ENCODE measurements at places on chromosomes 7 and 10. TPM values are rescaled to one million over a fixed set of nuclear protein-coding genes. Genes with fewer than 3 reads are reported as not detected.

DNA sequence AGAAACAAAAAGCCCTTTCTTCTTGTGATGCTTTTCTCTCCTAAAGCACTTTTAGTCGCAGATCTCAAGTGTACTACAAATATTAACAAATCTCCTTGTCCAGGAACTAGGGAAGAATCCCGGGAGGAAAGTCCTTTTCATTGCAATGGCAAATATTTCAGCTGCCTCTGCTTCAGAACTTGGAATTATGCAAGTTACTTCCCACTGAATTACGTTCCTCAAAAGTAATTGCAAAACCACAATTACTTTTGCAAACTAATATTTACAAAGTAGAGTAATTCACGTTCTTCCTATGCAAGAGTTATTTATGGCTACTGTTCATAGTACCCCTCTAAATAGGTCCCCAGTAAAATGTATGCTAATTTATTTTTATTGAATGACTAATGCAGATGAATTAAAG is 14.5 kb downstream of the PRKCQ start:
- H3K36me3 ChIP-seq, result peaks cover 10% of the 10 kb centered on the region
- no peak for DNase-seq
- H3K27ac ChIP-seq, result no peak overlapping the region
- no peak overlapping the region for H3K4me3 ChIP-seq

The UCN3 gene
- not detected for total RNA-seq

DNA sequence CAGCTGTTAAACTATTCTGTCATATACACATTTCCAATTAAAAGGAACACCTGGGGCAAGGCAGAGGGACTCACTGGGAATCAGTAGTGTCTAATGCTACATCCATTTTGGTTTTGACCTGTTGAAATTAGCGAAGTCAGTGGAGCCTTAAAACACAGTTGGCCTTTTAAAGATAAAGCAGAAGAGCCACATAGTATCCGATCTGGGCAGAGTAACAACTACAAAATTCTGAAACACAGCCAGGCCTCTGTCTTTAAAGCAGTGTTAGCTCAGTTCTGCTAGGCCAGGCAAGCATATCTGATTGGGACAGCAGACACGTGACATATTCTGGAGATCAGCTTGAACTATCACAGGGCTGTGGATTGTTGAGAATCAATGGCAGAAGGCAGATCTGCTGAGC is 117.5 kb upstream of the WNT16 start:
- H3K27ac ChIP-seq, result no peak overlapping the region
- H3K36me3 ChIP-seq, result no peaks in the 10 kb centered on the region
- peaks cover 10% of the 10 kb centered on the region for H3K4me1 ChIP-seq
- DNase-seq, result no peak

DNA sequence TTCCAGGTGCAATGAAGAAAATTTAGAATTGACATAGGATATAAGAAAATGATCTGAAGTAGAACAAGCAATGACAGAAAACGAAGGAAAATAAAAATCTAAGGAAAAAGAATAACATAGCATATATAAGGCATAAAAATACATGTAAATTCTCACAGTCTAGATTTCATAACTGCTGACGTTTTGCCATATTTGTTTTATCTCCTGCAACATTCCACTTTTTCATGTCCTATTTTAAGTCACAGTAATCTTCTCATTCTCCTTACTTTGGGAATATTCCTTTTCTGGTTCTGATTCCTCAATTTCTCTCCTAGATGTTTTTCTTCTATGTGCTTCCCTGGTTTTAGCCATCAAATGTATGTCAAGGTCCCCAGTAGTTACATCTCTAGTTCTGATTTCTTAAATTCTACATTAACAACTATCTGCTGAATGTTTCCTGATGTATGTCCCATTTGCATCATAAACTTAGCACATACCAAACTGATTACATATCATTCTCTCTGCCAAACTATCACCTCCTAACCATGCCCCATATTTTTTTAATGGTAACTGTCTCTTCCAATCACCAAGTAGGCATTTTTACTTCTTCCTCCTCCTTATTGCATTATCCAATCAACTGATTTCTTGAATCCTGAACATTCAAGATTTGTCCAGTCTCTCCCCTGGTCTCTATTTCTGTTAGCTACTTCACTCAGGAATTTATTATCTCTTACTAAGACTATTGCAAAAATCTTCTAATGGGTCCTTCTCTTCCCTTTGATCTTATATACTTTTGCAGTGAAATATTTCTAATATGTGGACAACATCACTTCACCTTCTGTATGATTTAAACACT is 171.3 kb downstream of the DNAJC1 start:
- H3K27ac ChIP-seq, result no peak overlapping the region
- H3K27me3 ChIP-seq, result no peaks in the 10 kb centered on the region
- H3K4me1 ChIP-seq, result no peaks in the 10 kb centered on the region
- H3K4me3 ChIP-seq, result no peak overlapping the region
- H3K36me3 ChIP-seq, result peaks cover 25% of the 10 kb centered on the region

The CAMK1D gene
- 29.8 TPM for total RNA-seq

GRCh38 chr7:29091715-29092114 is 54.6 kb downstream of the CPVL start:
- peaks cover 24% of the 10 kb centered on the region for H3K4me1 ChIP-seq
- H3K27me3 ChIP-seq, result peaks cover 4% of the 10 kb centered on the region
- H3K36me3 ChIP-seq, result no peaks in the 10 kb centered on the region
- DNase-seq, result no peak

DNA sequence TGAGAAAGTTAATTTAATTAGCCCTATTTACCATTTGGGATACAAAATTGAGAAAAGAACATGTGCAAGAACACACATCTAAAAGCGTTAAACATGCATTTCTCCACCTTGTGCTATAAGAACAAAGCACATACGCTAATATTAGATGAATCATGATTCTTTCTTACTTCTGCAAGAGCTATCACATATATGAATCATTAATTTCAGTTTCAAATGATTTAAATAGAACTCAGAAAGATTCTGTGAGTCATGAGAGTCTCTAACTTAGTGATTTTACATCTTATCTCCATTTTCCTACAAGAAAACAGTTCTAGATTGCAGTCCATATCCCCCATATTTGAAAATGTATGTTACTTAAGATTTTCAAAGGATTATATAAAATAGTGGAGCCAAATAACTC is 173.9 kb downstream of the RNLS start:
- no peaks in the 10 kb centered on the region for H3K36me3 ChIP-seq
- H3K4me3 ChIP-seq, result no peak overlapping the region
- no peak for DNase-seq

DNA sequence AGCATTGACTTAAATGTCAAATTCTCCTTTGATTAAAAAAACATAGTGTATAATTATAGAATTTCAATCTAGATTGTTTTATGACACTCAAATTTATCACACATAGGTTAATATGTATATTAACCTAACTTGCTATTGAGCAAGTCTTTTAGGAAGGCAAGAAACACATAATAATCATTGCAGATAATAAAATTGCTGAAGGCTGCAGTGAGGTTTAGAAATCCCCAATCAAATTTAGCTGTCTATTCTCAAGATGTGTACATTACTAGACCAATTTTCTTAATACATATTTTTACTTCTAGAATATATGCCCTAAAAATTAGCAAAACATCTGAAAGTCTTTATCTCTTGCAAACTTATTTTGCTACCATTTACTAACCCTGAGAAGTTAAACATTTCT is 34.9 kb upstream of the SEMA3D start:
- no peaks in the 10 kb centered on the region for H3K36me3 ChIP-seq
- H3K4me3 ChIP-seq, result no peak overlapping the region
- no peaks in the 10 kb centered on the region for H3K27me3 ChIP-seq
- peaks cover 6% of the 10 kb centered on the region for H3K4me1 ChIP-seq

GRCh38 chr7:131955679-131956078 is 399.3 kb upstream of the PODXL start:
- H3K27me3 ChIP-seq, result peaks cover 10% of the 10 kb centered on the region
- peaks cover 44% of the 10 kb centered on the region for H3K4me1 ChIP-seq
- peaks cover 24% of the 10 kb centered on the region for H3K36me3 ChIP-seq
- no peak for DNase-seq
- peak overlapping the region; percentile 73 for H3K27ac ChIP-seq

- H3K36me3 ChIP-seq, result no peaks in the 10 kb centered on the region
- no peak overlapping the region for H3K4me3 ChIP-seq
- peaks cover 18% of the 10 kb centered on the region for H3K4me1 ChIP-seq
- H3K27ac ChIP-seq, result no peak overlapping the region
- no peak for DNase-seq
- no peaks in the 10 kb centered on the region for H3K27me3 ChIP-seq
These were observed 42.3 kb downstream of the IKZF1 start for GRCh38 chr7:50346545-50347497.

DNA sequence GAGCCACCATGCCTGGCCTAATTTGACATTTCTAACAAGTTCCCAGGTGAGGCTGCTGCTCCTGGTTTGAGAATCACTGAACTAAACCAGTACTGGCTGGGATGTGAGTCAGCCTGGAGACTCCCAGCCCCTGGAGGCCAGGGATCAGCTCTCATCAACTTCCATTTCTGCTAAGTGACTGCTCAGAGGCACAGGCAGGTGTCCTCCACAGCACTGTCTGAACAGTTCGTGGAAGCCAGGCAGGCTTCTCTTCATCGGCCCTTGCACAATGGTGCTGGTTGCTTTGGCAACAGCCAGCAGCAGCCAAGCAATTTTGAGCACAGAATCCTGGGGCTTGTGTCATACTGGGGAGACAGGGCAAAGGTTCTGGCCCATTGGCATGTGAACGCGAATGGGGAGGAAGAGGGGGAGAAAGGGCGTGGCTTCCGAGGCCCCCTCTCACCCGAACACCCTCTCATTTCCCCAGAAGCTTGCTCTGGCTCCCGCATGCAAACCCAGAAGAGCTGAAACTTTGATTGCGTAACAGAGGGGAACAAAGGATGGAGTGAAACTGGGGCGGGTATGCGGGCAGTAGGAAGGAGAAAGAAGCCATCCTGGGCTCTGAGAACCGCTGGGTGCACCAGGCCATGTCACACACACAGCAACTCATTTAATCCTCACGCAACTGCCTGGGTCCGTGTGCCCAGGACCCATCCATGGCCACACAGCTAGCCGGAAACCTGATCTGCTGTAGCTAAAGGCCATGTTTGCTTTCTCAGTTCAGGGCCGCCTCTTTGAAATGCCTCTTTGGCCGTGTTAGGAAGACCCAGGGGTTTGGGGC is 9.0 kb upstream of the POR start:
- H3K27ac ChIP-seq, result peak overlapping the region; percentile 38
- no peaks in the 10 kb centered on the region for H3K36me3 ChIP-seq
- peaks cover 5% of the 10 kb centered on the region for H3K4me1 ChIP-seq
- peak; percentile 26 for DNase-seq

The GJD4 gene
- total RNA-seq, result not detected

DNA sequence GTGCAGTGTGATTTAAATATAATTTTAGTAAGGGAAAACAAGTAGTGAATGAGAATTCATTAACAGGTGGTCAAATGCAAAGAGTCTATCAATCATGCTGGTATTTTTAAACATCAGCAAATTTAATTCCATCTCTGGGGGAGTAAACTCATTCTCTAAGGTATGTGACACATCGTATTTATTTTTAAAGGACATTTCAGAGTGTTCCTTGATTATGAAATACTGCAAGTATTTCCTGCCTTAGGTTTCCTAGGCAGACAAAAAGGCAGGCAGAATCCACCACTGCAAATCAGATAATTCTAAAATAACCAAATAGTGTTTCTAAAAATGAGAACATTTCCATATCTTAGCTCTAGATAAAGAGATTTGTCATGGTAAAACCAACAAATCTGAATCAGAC is 193.8 kb downstream of the LRRTM3 start:
- no peak overlapping the region for H3K27ac ChIP-seq
- no peaks in the 10 kb centered on the region for H3K27me3 ChIP-seq
- DNase-seq, result no peak
- no peak overlapping the region for H3K4me3 ChIP-seq
- peaks cover 2% of the 10 kb centered on the region for H3K4me1 ChIP-seq

- peaks cover 7% of the 10 kb centered on the region for H3K27me3 ChIP-seq
- DNase-seq, result no peak
- peaks cover 42% of the 10 kb centered on the region for H3K4me1 ChIP-seq
- peak overlapping the region; percentile 63 for H3K4me3 ChIP-seq
- H3K36me3 ChIP-seq, result no peaks in the 10 kb centered on the region
These were observed 160.4 kb downstream of the MGMT start for GRCh38 chr10:129627442-129627841.

DNA sequence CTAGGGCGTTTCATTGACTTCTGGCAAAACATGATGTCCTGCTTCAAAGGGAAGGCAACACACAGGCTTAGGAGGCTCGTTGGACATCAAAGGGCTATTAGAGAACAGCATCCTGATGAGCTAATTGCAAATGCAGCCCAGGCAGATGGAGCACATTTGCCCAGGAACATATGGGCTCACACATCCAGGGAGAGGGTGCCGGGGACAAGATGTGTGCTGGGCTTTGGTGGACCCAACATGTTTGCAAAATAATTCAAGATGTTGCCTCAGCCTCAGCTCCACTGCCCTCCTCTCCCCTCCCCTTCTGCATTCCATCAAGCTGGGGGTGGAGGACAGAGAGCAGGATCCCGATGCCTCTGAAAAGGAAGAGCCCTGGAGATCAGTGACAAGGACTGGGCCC is 217.1 kb upstream of the ZMIZ1 start:
- peaks cover 26% of the 10 kb centered on the region for H3K4me1 ChIP-seq
- no peaks in the 10 kb centered on the region for H3K36me3 ChIP-seq
- DNase-seq, result peak; percentile 66
- peaks cover 16% of the 10 kb centered on the region for H3K27me3 ChIP-seq

GRCh38 chr10:119778776-119779445 is 53.1 kb downstream of the INPP5F start:
- no peak overlapping the region for H3K27ac ChIP-seq
- peaks cover 5% of the 10 kb centered on the region for H3K36me3 ChIP-seq
- H3K4me3 ChIP-seq, result no peak overlapping the region
- H3K27me3 ChIP-seq, result no peaks in the 10 kb centered on the region
- H3K4me1 ChIP-seq, result peaks cover 6% of the 10 kb centered on the region
- no peak for DNase-seq

DNA sequence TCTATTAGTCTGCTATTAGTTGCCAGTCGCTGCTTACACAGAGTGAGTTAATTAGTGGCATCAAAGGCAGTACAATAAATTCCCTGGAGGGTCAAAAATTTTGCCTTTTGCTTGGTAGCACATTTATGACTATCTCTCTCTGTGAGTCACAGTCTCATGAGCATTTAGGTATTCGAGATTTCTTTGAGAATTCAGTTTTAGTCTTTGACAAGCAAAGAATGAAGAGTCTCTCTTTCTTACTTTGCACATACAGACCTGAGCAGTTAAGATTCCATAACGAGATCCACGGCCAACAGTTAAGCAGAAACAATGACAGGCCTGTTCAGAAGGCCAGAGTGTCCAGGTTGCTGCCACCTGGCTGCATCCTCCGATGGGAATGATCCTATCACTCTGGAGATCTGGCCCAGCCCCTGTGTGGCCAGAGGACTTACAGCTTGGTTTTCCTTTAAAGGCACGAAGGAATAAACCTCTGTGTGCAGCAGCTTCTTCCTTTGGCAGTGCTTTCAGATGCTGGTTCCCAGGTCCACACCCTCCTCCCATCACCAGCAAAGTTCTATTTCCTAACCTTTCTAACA is 80.6 kb downstream of the GLI3 start:
- H3K27ac ChIP-seq, result no peak overlapping the region
- no peaks in the 10 kb centered on the region for H3K36me3 ChIP-seq
- H3K4me1 ChIP-seq, result peaks cover 28% of the 10 kb centered on the region

DNA sequence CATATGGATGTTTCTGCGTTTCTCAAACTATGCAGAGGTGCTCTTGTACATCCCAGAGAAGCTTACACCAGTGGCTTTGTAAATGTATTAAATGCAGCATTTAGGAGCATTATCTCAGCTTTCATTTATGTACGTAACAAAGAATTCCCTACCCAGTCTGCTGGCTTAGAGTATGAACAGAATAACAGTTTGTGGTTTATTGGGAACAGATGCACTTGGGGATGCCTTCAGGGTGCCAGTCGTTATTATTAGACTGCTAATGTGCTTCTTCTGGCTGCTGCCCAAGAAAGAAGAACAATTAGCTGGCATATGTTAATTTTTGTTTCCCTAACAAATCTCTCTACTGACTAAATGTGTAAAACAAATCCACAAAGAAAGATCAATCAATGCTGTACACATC is 241.9 kb downstream of the FOXP2 start:
- H3K4me3 ChIP-seq, result peak overlapping the region; percentile 12
- peaks cover 3% of the 10 kb centered on the region for H3K27me3 ChIP-seq
- H3K4me1 ChIP-seq, result peaks cover 61% of the 10 kb centered on the region
- H3K36me3 ChIP-seq, result no peaks in the 10 kb centered on the region
- H3K27ac ChIP-seq, result peak overlapping the region; percentile 85
